ENCODE measurements at places on chromosomes 3 and 15. TPM values are rescaled to one million over a fixed set of nuclear protein-coding genes. Genes with fewer than 3 reads are reported as not detected.

GRCh38 chr3:164004205-164004604, 1074.1 kb downstream of the SI start:
- H3K27ac ChIP-seq: no peak overlapping the region
- no peaks in the 10 kb centered on the region for H3K4me1 ChIP-seq
- H3K27me3 ChIP-seq: no peaks in the 10 kb centered on the region
- DNase-seq: no peak

Gene INTS14
- 51.7 TPM for total RNA-seq

- no peaks in the 10 kb centered on the region for H3K36me3 ChIP-seq
- peaks cover 7% of the 10 kb centered on the region for H3K27me3 ChIP-seq
- H3K4me1 ChIP-seq: peaks cover 5% of the 10 kb centered on the region
- no peak overlapping the region for H3K27ac ChIP-seq
- H3K4me3 ChIP-seq: no peak overlapping the region
- DNase-seq: no peak
These were observed 122.9 kb upstream of the TLE3 start for GRCh38 chr15:70220490-70221096.

- no peaks in the 10 kb centered on the region for H3K27me3 ChIP-seq
- H3K36me3 ChIP-seq: peaks cover 4% of the 10 kb centered on the region
- DNase-seq: no peak
- H3K4me3 ChIP-seq: no peak overlapping the region
These were observed 25.3 kb upstream of the ANKRD28 start for GRCh38 chr3:15823092-15823491.

- no peak overlapping the region for H3K27ac ChIP-seq
- no peak overlapping the region for H3K4me3 ChIP-seq
- H3K36me3 ChIP-seq: no peaks in the 10 kb centered on the region
- H3K27me3 ChIP-seq: peaks cover 10% of the 10 kb centered on the region
- H3K4me1 ChIP-seq: peaks cover 6% of the 10 kb centered on the region
These were observed 154.6 kb downstream of the B3GALNT1 start for GRCh38 chr3:160950542-160950941.

- no peaks in the 10 kb centered on the region for H3K36me3 ChIP-seq
- H3K4me3 ChIP-seq: no peak overlapping the region
- peaks cover 35% of the 10 kb centered on the region for H3K4me1 ChIP-seq
- no peaks in the 10 kb centered on the region for H3K27me3 ChIP-seq
- DNase-seq: peak; percentile 68
These were observed 46.8 kb downstream of the CYP11A1 start for GRCh38 chr15:74320352-74321247.

Gene DPPA2
- not detected for total RNA-seq

GRCh38 chr3:127406309-127407025, 118.6 kb upstream of the PRR20G start:
- H3K27me3 ChIP-seq: peaks cover 12% of the 10 kb centered on the region
- DNase-seq: no peak
- H3K36me3 ChIP-seq: no peaks in the 10 kb centered on the region
- H3K4me3 ChIP-seq: no peak overlapping the region
- no peak overlapping the region for H3K27ac ChIP-seq
- no peaks in the 10 kb centered on the region for H3K4me1 ChIP-seq

- peaks cover 18% of the 10 kb centered on the region for H3K4me1 ChIP-seq
- no peak overlapping the region for H3K4me3 ChIP-seq
- DNase-seq: peak; percentile 53
- no peaks in the 10 kb centered on the region for H3K27me3 ChIP-seq
- peak overlapping the region; percentile 11 for H3K27ac ChIP-seq
These were observed 39.4 kb upstream of the LMOD3 start for GRCh38 chr3:69161587-69162307.

GRCh38 chr15:59344311-59344710, 28.4 kb downstream of the MYO1E start:
- peaks cover 11% of the 10 kb centered on the region for H3K36me3 ChIP-seq
- H3K4me3 ChIP-seq: no peak overlapping the region
- peaks cover 28% of the 10 kb centered on the region for H3K27me3 ChIP-seq
- H3K27ac ChIP-seq: no peak overlapping the region

- H3K4me3 ChIP-seq: no peak overlapping the region
- peaks cover 2% of the 10 kb centered on the region for H3K27me3 ChIP-seq
- H3K36me3 ChIP-seq: no peaks in the 10 kb centered on the region
- no peak overlapping the region for H3K27ac ChIP-seq
- no peaks in the 10 kb centered on the region for H3K4me1 ChIP-seq
These were observed 139.1 kb upstream of the LRIG1 start for GRCh38 chr3:66639809-66640356.

DNA sequence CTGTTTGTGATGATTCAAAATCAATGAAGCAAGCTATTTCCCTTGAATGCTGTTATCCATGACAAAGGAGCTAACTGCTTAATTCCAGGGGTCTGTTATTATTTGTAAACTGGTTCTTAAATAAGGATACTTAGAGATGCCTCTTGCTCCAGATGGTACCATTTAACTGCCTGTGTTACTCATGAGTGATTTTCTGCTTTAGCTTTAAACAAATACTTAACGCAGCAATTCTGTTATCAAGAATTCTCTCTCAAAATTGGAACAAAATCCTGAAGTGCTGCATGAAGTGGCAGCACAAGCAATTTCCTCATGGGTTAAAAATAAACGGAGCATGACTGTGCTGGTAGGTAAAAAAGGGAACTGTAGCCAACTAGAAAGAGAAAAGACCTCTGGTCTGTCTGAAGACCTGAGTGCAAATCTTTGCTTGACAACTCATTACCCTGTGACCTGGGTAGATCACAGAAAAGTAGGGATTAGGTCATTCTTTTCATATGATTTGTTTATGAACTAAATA, 62.5 kb upstream of the GBE1 start:
- no peak overlapping the region for H3K27ac ChIP-seq
- H3K36me3 ChIP-seq: no peaks in the 10 kb centered on the region
- DNase-seq: no peak
- H3K4me1 ChIP-seq: no peaks in the 10 kb centered on the region
- no peak overlapping the region for H3K4me3 ChIP-seq

GRCh38 chr15:78213956-78214355, 20.4 kb downstream of the ACSBG1 start:
- peaks cover 23% of the 10 kb centered on the region for H3K27me3 ChIP-seq
- peaks cover 1% of the 10 kb centered on the region for H3K4me1 ChIP-seq

Gene CYB561D2
- total RNA-seq: 37.7 TPM

- DNase-seq: no peak
- H3K36me3 ChIP-seq: no peaks in the 10 kb centered on the region
- no peak overlapping the region for H3K4me3 ChIP-seq
- no peaks in the 10 kb centered on the region for H3K4me1 ChIP-seq
- no peak overlapping the region for H3K27ac ChIP-seq
These were observed 215.7 kb downstream of the POLQ start for GRCh38 chr3:121330118-121330517.

GRCh38 chr3:102006812-102007485, 157.6 kb downstream of the NFKBIZ start:
- no peak overlapping the region for H3K4me3 ChIP-seq
- H3K27ac ChIP-seq: no peak overlapping the region
- peaks cover 2% of the 10 kb centered on the region for H3K36me3 ChIP-seq
- no peak for DNase-seq

DNA sequence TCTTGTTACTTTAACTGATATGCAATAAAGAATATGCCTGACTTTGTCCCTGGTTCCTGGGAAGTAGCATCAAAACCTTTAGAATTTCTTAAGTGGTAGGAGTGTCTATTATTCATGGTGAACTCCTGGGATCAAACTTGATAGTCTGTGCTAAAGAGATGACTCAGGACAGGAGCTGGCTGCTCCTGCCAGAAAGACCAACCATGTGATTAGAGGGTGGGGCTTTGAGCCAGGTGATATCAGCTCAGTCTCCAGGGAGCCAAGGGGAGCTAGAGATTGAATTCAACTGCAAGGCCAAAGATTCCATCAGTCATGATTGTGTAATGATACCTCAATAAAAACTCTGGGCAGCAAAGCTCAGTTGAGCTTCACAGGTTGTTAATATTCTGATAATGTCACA, 20.6 kb upstream of the TMC3 start:
- H3K27ac ChIP-seq: no peak overlapping the region
- H3K4me1 ChIP-seq: no peaks in the 10 kb centered on the region
- no peak overlapping the region for H3K4me3 ChIP-seq
- DNase-seq: no peak
- no peaks in the 10 kb centered on the region for H3K36me3 ChIP-seq

DNA sequence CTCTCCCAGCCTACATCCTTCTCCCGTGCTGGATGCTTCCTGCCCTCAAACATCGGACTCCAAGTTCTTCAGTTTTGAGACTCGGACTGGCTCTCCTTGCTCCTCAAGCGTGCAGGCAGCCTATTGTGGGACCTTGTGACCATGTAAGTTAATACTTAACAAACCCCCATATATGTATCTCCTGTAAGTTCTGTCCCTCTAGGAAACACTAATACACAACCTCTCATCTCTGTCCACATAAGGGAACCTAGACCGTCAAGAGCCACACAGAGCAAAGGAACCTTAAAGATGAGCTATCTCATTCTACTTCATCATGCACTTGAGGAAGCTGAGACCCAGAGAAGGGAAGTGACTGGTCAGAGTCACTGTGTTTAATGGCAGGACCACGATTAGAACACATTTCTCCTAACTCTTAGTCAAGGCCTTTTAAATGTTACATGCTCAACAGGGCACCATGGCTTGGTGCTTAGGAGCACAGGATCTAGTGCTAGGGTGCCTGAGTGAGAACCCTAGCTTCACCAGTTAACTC, 50.3 kb downstream of the NPTN start:
- no peaks in the 10 kb centered on the region for H3K27me3 ChIP-seq
- H3K4me3 ChIP-seq: no peak overlapping the region
- H3K4me1 ChIP-seq: peaks cover 56% of the 10 kb centered on the region
- no peak for DNase-seq
- H3K27ac ChIP-seq: peak overlapping the region; percentile 75

Gene DUOXA2
- not detected for total RNA-seq

Gene PRSS50
- not detected for total RNA-seq

- DNase-seq: no peak
- no peaks in the 10 kb centered on the region for H3K36me3 ChIP-seq
- peaks cover 9% of the 10 kb centered on the region for H3K27me3 ChIP-seq
- no peaks in the 10 kb centered on the region for H3K4me1 ChIP-seq
- H3K4me3 ChIP-seq: no peak overlapping the region
These were observed 79.6 kb downstream of the DIPK2A start for GRCh38 chr3:144051211-144051610.

DNA sequence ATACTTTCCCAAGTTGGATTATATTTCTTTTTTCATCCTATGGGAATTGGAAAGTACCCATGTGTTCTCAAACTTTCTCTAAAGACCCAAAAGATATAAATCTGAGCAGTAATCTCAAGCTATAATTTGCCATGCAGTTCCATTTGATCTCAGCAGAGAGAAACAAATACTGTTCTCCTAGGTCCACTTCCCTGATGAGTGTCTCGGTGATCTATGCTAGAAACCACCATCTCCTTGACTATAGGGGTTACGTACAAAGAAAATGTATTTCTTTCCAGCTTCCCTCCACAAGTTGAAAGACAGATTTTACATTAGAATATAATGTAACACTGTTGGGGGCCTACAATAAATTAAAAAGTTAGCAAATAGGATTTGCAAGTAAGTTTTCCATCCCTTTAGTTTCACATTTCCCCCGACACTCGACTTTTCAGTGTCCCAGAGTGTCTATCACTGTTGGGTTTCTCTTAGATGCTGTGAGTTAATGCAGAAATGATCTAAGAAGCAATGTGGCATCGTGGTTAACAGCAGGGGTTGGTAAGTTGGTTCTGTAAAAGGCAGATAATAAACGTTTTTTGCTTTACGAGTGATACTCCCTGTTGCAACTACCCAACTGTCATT, 465.1 kb upstream of the CFAP20DC start:
- no peaks in the 10 kb centered on the region for H3K36me3 ChIP-seq
- no peak for DNase-seq
- H3K4me1 ChIP-seq: peaks cover 16% of the 10 kb centered on the region
- peak overlapping the region; percentile 50 for H3K27ac ChIP-seq
- H3K4me3 ChIP-seq: peak overlapping the region; percentile 34
- peaks cover 2% of the 10 kb centered on the region for H3K27me3 ChIP-seq

Gene GPR149
- total RNA-seq: not detected

DNA sequence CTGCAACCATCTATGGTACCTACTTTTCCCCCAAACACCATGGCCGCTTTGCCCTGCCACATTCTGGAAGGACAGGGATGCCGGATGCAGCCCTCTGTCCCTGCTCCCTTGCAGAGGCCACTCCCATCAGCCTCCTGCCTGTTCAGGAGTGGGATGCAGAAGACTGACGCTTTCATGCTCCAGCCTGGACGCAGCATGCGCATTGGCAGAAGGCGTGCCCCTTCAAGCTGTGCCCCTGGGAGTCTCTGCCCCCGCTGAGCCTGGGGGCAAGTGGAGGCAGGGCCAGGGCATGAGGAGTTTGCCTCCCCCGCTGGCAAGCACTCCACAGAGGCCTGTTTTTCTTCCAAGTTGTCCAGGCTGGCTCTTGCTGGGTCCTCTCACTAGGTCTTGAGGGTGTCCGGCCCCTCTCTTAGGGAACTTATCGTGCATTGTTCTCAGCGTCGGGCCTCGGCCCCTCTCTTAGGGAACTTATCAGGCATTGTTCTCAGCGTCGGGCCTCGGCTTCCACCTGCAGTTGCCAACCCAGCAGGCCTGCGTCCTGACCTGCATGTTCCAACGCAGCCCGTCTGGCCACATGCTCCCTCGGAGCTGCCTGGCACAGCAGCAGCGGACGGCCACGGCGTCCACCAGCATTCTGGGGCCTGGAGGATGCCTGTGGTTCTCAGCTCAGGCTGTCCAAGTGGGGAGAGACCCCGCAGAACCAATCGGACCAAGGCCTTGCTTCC, 14.6 kb upstream of the SNRPA1 start:
- no peaks in the 10 kb centered on the region for H3K36me3 ChIP-seq
- no peak for DNase-seq
- no peak overlapping the region for H3K27ac ChIP-seq
- H3K4me3 ChIP-seq: no peak overlapping the region
- H3K4me1 ChIP-seq: no peaks in the 10 kb centered on the region

GRCh38 chr3:99418209-99418635, 220.2 kb upstream of the COL8A1 start:
- no peaks in the 10 kb centered on the region for H3K4me1 ChIP-seq
- no peak overlapping the region for H3K4me3 ChIP-seq
- H3K36me3 ChIP-seq: no peaks in the 10 kb centered on the region
- H3K27me3 ChIP-seq: no peaks in the 10 kb centered on the region

DNA sequence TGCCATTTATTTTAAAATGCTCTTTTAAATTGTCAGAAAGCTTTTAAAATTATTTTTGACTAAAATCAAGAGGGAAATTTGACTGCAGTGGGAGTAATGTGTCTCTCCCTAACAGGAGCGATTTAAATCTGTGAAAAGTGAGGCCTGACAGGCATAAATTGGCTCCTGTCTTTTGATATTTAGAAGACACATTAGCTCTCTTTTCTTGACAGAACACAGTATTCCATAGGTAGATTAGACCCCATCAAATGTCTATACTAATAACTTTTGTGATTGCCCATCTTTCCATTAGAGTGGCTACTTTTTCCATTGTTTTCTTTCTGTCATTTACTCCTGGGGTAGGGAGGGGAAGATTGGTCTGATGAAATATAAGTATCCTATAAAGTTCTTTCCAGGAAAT, 866.3 kb downstream of the ROBO1 start:
- no peak overlapping the region for H3K4me3 ChIP-seq
- no peaks in the 10 kb centered on the region for H3K36me3 ChIP-seq
- no peaks in the 10 kb centered on the region for H3K27me3 ChIP-seq
- no peaks in the 10 kb centered on the region for H3K4me1 ChIP-seq

All from activated CD8-positive, alpha-beta memory T cell treated with anti-CD3 and anti-CD28 coated beads, Interleukin-2, amount 10 ng/mL, durations not matched to agents 7 days and 5 days (primary cell).